ENCODE measurements at places on chromosomes 5 and 9.
A peak's percentile ranks its signal among the peaks of the same experiment; 100 is the strongest.

DNA sequence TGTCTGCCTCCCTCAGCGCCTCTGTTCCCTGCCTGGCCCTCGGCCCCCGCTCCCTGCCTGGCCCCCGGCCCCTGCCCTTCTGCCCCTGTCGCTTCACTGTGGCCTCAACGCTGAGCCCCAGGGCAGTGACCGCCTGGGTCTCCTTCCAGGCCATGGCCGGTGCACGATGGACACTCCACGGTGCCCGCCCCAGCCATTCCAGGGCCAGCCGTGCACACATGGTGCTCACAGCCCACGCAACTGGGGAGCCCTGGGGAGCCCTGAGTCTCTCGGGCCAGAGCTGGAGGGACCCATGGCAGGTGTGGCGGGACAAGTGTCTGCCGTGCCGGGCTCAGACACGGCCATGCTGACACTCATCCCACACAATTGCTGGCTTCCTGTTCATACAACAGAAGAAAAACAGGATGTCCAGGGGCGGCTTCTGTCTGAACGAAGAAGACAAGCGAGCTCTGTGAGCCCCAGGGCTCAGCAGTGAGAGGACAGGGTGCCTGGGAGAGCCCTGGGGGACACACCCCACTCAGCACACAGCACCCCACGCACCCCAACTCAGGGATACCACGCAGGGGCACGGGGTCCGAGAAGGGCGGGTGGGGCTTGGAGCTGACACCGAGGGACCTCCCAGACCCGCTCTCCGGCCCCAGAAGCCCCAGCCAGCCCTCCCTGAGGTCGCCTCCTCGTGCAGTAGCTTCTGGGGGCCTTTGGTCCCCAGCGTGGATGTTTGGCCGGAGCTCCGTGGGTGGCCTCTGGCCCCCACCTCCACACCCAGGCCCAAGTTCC, 35.7 kb downstream of the EXD3 start:
- no peak for DNase-seq

GRCh38 chr5:144248015-144248414, 77.3 kb downstream of the KCTD16 start:
- DNase-seq = no peak

- peak; percentile 95 for DNase-seq
These were observed 41.8 kb upstream of the S1PR3 start for GRCh38 chr9:88949425-88949824.

DNA sequence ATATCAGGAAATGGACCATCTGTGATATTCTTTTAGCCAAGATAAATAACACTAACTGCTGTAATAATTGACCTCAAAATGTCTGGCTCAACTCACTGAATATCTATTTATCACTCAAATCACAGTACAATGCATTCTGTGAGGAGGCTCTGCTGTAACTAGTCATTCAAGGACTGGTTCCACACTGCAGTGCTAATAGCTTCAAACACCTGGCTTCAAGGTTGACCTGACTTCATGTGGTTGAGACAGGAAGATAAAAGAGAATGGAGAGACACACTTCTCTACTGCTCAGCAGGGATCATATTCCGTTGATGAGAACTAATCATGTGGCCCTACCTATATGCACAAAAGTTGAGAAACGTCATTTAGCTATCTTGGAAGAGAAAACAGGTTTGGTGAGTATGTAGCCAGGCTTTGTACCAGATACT, 3.4 kb upstream of the RHOBTB3 start:
- DNase-seq = no peak

DNA sequence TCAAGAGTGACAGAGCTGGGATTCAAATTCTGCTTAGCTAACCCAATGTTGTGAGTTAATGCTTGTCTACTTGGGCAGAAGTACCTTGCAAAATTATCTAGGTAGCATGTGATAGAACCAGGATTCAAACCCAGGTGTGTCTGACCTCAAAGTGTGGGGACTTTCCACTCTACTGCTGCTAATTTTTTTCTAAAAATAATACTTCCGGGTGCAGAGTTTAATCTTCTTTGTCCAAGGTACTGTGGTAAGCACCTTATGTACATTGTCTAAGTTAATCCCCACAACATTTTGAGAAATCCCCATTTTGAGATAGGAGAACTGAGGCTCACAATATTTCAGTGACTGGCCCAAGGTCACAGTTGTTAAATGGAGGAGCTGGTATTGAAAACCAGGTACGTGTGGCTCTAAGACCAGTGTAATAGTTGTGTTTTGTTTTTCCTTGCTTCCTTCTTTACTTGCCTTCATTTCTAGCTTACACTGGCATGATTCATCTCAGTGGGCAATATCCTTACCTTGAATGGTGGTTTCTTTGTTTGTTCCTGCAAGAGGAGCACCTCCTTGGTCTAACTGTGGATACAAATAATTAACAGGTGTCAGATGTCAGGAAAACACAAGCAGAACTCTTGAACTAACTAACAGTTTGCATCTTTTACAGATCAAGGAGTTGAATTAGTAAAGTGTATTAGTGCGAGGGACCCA, 7.5 kb downstream of the ALDOB start:
- no peak for DNase-seq

DNA sequence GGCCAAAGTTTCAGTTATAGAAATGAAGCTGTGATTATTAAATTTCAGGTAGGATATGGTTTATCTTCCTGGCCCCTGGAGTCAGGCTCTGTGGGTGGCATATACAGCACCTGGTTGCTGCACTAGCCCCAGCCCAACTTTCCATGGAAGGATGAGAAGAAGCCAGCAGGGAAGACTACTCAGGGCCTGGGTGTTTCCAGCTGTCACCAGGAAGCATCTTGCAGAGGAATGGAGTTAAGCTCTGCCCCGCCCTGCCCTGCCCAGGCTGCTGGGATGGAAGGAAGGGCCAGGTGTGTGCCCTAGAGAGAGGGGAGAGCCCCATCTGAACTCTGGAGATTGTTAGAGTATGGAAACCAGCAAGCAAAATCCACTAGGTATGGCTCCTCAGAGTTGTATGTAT, 42.8 kb upstream of the FAT2 start:
- DNase-seq = no peak

GRCh38 chr9:135385793-135386192, 93.8 kb upstream of the PPP1R26 start:
- DNase-seq = no peak

DNA sequence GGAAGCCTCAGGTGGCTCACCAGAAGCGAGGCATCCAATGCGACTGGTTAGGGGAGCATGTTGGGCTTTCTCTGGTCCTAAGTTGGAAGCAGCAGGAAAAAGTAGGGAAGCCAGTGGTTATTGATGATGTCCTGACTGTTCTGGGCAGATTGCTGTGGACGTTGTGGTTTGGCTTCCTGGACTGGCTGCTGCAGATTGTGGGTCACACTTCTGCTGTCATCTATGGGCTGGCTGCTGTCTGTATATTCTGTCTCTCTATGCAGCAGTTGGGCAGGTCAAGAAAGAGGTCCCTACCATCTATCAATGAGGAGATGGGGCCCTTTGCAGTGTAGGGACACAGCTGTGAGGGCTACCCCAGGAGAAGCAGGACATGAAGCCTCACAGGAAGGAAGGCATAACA, 13.5 kb upstream of the MARCHF6 start:
- no peak for DNase-seq

- no peak for DNase-seq
These were observed 303.7 kb downstream of the KCNN2 start for GRCh38 chr5:114665551-114665950.

DNA sequence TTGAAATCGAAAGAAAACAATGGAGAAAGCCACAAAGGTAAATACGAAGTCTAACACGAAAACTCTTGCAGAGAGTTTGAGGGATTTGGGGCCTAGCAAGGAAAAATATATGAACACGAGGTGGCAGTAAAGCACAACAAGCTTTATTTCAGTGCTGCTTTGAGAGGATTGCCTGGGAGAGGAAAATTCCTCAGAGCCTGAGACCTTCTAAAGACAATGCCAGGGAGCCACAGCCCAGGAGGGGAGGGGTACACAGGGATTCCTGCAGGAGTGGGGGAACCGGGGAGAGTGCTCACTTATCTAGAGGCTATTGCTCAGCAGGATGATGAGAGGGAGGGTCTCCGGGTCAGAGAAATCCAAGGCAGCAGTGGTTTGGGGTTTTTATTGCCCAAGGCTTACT, 134.9 kb upstream of the ADCY2 start:
- peak; percentile 62 for DNase-seq

DNA sequence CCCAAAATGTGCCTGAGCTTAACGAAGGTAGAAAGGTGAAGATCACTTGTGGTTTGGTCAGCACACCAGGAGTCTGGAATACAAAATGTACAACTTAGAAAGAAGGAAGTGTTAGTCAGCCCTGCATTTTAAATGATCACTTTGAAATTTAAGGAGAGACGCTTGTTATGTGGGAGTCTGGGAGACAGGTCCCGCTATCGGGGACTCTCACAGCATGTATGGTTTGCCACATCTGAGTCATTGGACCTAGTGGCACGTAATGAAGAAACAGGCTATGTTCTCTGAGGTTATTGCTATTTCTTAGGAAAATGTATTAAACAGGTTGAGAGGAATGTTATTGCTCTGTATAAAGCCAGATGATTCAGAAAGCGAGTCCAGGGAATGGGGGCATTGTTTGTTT, 2362.5 kb upstream of the WWC1 start:
- no peak for DNase-seq

- no peak for DNase-seq
These were observed 6.6 kb downstream of the LCN9 start for GRCh38 chr9:135669616-135670285.

DNA sequence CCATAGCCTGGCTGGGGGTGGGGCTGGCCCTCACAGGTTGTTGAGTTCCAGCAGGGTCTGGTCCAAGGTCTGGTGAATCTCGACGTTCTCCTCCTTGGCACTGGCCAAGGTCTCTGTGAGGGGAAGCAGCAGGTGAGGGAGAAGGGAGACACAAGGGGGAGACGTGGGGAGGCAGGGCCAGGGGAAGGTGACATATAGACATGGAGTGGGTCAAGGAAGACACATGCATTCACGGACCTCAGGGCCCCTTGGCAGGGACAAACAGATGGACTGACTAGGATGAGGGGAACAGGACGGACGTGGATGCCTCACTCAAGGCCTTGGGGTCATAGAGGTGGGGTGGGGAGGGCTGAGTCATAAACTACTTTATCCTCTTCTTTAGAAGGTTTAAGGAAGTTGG, 7.7 kb downstream of the TPM2 start:
- DNase-seq = no peak

GRCh38 chr5:66981266-66982055, 215.1 kb downstream of the CD180 start:
- no peak for DNase-seq

- no peak for DNase-seq
These were observed 82.6 kb downstream of the OSTF1 start for GRCh38 chr9:75170898-75171360.

- DNase-seq = no peak
These were observed 8.2 kb upstream of the OR13D1 start for GRCh38 chr9:104686081-104686480.

- DNase-seq = no peak
These were observed 7.4 kb downstream of the EEIG1 start for GRCh38 chr9:127973169-127974000.

GRCh38 chr5:77172713-77173328, 37.7 kb upstream of the PDE8B start:
- DNase-seq = no peak

GRCh38 chr5:152686931-152687330, 281.9 kb upstream of the NMUR2 start:
- DNase-seq = no peak

- DNase-seq = peak; percentile 80
These were observed 4.4 kb upstream of the MLANA start for GRCh38 chr9:5886114-5886939.

- DNase-seq = no peak
These were observed 38.8 kb downstream of the OTP start for GRCh38 chr5:77599679-77600078.

DNA sequence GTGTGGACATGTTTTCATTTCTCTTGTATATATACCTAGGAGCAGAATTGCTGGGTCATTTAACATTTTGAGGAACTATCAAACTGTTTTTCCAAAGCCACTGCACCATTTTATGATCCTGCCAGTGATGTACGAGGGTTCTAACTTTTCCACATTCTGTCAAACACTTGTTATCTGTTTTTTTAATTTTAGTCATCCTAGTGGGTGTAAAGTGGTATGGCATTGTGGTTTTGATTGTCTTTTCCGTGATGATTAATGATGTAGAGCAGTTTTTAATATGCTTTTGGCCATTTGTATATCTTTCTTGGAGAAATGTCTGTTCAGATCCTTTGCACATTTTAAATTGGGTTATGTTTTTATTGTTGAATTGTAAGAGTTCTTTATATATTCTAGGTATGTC, 107.0 kb downstream of the MELK start:
- no peak for DNase-seq

- peak; percentile 88 for DNase-seq
These were observed 116.3 kb downstream of the MED27 start for GRCh38 chr9:131963072-131964030.

GRCh38 chr5:155978850-155979249, 348.1 kb upstream of the SGCD start:
- no peak for DNase-seq

DNA sequence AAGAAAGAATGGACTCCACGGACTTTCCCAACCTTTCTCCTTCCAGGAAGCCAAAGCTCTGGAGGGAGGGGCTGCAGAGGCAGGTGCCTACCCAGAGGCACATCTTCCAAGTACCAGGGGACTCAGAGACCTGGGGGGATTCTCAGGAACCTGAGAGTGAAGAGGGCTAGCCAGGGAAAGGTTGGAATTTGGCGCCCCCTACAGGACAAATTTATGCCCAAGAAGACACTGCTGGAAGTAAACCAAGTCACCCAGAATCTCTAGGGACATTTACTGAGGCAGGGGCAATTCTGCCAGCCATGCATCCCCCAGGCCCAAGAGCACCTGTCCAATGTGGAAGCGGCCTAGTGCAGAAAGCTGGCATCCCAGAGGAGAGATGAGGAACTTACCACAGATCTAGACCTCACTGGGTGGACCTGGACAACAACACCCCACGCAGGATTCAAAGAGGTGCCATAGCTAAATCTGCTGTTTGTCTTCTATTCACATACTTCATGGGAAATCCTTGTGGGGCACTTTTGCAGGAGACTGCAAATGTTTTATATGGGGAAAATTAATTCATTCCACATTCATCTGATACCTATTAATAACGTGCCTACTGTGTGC, 25.9 kb upstream of the IDNK start:
- DNase-seq = peak; percentile 54

DNA sequence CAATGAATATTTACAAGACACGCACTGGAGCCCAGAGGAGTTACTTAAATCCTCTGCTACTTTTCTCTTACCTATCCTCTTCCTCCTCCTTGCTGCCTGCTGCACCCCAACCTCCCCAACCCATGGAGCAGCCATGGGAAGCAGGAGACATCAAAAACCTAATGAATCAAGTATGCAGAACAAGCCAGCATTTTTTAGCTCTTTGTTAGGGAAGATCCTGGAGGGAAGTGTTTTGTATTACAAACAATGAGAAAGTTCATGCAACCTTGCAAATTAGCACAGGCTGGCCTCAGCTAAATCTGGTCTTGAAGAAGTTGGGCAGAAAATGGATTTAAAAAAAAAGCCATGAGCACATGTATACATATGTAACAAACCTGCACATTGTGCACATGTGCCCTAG, 498.8 kb downstream of the KIF4B start:
- no peak for DNase-seq

DNA sequence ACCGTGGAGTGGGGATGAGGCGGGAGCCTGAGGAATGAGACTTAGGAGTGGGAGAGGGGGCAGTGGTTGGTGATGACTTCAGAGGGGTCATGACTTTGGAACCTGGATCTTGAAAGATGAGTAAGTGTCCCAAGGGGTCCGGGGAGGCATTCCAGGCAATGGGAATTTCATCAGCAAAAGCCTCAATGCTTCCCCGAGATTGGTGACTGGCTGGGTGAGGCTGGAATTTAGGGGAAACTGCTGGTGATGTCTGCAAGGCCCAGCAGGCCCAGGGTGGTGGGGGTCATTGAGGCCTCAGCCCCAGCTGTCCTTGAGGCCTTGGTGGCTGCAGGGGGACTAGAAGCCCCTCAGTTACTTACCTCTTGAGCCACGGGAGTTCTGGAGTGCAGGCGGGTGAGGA, 7.5 kb downstream of the NDST1 start:
- no peak for DNase-seq
